ENCODE measurements at places on chromosomes 7 and 10.

- peak; percentile 83 for DNase-seq
These were observed 118.5 kb downstream of the VTI1A start for GRCh38 chr10:112565434-112566053.

GRCh38 chr10:46547541-46548497 is 8.6 kb downstream of the GPRIN2 start:
- DNase-seq: no peak

- DNase-seq: no peak
These were observed 1.9 kb downstream of the VPS41 start for GRCh38 chr7:38907066-38907465.

DNA sequence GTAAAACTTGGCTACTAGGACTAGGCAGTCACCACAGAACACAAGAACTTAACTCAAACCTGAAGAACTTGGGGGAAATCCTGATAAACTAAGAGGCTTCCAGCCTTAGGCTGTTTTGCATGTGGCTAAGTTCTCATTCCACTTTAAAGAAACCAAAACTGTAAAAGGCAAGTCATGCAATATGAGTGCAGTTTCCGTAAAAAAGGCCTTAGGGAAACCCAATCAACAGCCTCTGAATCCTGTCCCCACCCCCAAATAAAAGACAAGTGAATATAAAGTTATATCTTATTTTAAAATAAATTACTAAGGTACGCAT is 95.1 kb downstream of the USP6NL start:
- DNase-seq: no peak

GRCh38 chr10:43387678-43388032 is 16.2 kb downstream of the FXYD4 start:
- DNase-seq: no peak
